Fibroblast of gingiva (primary cell): ENCODE measurements at places on chromosomes 4 and X.

DNA sequence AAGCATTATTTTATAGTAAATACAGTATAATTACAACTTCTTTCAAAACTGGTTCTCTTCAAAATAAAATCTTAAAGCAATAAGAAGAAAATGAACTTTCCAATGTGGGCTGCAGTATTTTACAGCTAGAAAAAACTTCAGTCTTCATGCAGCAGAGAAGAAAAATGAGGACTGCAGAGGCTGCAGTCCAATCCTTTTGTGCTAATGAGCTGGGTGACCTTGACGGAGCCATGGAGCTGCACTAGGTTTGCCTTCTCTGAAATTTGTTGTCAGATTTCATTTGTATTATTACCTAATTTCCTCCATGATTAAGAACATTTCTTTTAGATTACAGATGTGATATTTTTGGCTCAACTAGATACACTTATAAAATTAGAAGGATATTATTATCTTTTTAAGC lies 245.2 kb upstream of the ADAMTS3 start:
- no peak for DNase-seq

- DNase-seq, result peak; percentile 44
Measured at GRCh38 chrX:136210806-136211205, 40.4 kb downstream of the MAP7D3 start.

DNA sequence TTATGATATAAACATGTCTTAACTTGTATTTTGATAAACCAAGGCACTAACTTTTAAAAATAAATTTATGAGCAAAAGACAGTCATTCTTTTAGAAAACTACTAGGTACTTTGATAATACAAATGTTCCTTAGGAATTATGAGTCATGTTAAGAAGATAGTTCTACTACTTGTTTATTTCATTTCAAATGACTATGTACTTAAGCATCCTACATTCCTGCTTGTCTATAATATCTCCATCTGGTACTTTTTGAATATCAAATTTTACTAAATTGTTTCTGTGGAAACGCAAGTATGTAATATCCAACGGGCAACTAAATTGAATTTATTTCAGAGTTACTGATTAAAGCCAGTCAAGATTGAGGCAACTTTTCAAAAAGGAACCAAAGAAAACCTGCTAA lies 61.8 kb downstream of the CAMK2D start:
- peak; percentile 61 for DNase-seq

GRCh38 chrX:110265661-110266060 lies 52.2 kb downstream of the AMMECR1 start:
- DNase-seq, result no peak
